ENCODE measurements at places on chromosomes 3 and 15.

- no peak for DNase-seq
These were observed 29.6 kb downstream of the FGF7 start for GRCh38 chr15:49452595-49452994.

DNA sequence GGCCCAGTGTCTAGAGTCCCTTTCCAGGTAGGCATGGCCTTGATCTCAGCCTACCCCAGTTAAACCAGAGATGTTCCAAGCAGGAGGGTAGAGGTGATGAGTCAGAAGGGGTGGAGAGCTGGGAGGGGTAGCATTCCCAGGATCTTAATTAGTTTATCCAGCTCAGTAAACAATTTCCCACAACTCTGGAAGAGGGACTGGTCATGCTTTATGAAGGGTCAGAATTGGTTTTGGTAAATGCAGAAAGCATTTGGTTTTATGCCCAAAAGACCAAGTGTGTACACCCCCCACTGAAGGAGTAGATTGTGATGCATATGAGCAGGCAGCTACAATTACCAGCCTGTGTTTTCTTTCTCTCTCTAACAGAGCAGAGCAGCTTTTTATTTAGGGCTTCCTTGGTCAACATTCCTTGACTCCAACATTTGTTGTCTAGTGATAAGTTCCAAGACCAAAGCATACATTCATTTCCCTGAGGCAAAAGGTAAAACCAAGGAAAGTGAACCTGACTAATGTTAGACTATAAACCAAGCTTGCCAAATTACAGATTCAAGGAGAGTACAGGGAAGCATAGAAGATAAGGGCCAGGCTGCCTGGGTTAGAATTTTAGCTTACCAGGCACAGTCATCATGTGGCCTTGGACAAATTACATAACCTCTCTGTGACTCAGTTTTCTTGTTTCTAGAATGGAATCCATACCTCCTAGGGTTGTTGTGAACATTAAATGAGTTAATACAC is 17.6 kb downstream of the EXOSC7 start:
- DNase-seq, result peak; percentile 85

- no peak for DNase-seq
These were observed 226.6 kb upstream of the ROBO1 start for GRCh38 chr3:79994397-79994796.

DNA sequence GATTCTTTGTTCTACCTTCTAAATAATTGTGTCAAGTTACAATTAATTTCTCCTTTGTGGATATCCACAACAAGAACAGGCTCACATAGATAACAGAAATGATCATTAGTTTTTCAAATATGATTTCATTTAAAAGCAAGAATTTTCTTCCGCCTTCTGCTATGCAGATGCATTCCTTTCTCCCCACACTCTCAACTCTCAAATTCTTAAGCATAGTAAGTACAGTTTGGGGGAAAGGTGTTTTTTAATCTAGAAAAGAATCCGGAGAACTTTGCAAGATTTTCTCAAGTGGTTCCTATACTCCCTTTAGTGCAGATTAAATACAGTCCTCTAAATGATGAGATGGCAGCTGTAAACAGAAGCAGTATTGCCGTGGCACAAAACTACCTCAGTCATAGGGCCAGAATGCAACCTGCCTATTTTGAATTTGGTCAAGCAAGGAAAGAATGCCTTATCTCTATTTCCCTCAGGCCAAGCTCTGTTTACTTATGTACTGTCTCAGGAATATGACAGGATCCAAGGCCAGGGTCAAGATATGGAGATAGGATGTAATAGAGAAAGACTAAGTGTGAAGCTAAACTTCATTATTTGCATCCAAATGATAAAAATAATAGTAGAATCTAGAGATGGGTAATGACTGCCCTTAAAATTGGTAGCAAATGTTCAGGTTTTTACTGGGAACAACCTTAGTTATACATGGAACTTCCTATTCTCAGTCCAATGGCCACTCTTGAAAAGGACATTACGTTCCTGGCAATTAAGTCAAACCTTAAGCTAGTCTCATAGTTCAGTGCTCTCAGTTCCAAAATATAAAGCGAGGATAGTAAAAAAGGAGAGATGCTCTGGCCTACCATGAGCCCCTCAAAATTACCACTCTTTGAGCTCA is 77.3 kb upstream of the PHLDB2 start:
- DNase-seq, result no peak

DNA sequence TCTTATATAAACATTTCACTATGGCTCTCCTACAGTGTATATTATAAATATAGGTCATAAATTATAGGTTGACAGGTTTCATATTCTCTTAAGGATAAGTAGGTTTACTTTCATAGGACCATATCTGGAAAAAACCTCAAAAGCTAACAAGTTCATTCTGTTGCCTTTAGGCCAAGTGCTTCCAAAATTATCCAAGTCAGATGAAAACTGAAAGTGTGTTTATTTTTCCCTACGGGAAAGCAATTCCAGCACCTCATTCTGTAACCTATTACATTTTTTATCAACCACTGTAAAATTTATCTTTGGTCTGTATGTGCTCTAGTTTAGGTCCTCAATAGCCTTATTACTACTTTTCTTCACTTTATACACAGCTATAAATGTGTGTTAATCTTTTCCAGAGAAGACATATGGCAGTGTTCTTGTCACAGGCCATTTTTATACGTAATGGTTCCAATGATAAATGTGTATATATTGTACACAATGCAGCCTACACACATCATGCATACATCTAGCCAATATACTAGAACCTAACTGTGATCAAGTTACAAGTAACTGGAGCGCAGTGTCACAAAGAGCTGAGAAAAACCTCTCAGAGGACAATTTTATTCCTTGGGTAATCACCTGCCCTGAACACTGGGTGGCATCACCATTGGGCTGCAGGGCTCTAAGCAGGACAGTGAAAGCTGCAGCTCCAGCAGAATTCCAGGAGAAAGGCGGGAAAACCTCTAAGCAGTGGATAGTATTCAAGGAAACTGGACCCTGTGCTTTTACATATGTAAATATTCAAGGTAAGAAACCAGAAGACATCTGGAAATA is 251.3 kb downstream of the CTNNB1 start:
- DNase-seq, result no peak

DNA sequence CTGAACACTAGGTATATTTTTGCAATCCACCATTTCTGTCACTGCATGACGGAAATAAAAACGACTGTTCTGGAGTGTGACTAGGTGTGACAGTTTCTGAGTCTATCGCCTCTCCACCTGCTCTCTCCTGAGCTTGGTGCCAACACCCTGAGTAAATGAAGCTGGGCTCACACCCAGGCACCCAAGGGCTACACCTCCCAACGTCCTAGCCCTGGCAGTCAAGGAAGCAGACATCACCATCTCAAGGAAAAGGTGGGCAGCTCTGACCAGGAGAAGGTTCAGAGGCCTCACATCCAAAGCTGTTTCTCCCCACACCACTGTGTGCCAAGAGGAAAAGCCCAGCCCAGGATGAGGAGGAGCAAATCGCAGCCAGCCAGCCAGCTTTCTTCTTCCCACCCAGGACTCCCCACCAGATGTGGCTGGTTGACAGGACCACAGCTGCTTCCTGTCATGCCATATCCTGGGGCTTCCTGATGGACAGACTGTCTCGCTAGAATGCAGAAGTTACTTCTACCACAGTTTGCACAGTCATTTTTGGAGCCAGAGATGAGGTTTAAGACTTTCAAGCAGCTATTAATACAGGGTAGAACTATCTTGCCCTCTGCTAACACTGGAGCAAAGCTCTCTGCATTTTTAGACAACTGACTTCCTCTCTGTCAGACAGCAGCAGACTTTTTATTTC is 3.3 kb downstream of the SCAMP2 start:
- no peak for DNase-seq

DNA sequence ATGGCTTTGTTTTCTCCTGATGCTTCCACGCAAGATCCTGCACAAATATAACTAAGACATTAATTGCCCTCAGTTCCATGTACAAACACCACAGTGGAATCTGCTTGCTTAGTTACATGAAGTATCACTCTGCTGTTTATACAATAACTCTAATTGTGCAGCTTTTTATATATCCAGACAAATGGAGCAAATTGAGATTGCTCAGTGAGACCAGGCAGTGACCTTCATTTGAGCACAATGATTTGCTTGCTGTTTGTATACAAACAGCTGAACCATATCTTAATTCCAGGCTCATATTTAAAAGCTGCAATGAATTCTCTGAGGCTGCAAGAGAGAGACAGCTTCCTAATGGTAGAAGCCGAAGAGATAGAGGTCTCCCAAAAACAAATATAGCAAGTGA is 243.7 kb downstream of the CADPS start:
- no peak for DNase-seq

- DNase-seq, result peak; percentile 25
These were observed 90.7 kb downstream of the PEAK1 start for GRCh38 chr15:77329202-77329601.

GRCh38 chr3:113225286-113225685 is 13.9 kb downstream of the BOC start:
- no peak for DNase-seq

DNA sequence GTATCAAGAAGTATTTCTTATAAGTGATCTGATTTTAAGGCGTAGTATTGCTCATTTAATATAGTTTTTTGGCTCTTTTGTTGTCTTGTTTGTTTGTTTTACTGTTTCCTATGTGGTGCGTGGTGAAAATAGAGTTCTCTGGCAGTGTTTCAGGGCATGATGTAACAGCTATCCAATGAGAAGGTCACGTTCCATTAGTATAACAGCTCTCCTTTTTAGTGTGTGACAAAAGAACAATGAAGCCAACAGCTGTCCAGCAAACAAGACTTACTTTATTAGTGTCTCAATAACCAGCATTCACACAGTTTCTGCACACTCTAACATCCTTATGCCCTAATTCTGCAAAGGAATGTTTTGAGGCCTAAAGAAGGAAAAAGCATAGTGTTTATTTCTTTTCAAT is 127.9 kb downstream of the SLC25A26 start:
- DNase-seq, result no peak

DNA sequence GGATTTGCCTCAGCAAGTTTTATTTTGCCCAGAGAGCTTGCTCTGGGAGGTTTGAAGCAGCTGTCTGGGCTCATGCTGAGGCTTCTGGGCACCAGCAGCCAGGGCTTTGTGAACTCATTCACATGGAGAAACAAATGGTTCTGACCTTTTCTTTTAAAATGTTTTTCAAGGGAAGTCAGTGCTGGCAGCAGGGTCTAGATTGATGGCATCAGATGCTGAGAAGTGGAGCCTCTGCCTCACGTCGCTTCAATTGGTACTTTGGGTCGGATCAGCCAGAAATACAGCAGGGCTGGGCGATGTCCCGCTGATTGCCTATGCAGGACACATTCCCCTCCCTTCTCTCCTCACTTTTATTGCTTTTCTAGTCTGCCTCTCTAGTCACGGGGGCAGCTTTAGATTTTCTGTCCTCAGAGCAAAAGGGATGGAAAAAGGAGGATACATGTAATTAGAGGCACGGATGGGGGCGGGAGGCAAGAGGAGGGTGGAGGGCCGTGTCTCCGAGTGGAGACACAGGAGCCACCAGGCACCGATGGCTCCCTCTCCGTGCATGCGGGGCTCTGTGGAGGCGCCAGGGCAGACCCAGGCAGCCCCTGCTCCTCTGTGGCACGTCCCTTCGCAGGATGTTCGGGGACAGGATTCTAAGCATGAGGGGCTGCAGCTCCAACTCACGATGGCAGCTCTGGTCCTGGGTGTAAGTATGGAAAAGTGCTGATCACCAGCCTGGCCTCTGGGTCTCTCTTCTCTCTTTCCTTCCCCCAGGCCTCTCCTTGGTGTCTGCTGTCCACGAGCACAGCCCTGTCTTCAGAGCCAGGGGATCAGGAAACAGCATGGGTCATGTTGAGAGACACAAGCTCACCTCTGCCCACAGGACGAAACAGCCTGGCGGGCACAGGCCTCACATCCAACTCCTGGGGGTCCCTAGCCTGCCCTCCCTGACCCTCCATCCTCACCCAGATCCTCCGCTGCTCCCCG is 116.1 kb downstream of the FAM43A start:
- no peak for DNase-seq

DNA sequence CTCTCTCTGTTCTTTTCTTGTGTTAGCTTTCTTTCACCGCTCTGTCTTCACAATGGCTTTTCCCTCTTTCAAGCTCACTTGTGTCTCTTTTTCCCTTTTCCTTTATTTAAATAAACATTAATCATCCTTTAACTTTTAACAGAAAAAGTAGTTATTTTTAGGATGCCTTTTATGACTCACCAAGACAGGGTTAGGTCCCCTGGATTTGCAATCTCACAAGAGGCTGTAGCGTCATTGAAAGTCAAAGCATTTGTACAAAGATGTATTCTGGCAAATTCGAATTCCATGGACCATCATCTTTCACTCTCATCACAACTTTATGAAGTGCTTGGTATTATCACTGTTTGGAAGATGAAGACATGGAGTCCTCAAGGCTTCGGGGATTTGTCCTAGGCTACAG is 34.8 kb upstream of the MCTP2 start:
- DNase-seq, result no peak

Data from EL (cell line).